ENCODE measurements at places on chromosomes 12 and 14. TPM values are rescaled to one million over a fixed set of nuclear protein-coding genes. Genes with fewer than 3 reads are reported as not detected.

SETD3 gene
- total RNA-seq, result 35.3 TPM

LRIG3 gene
- not detected for total RNA-seq

SLC5A8 gene
- total RNA-seq, result not detected

OTUB2 gene
- total RNA-seq, result 0.17 TPM

ARHGEF25 gene
- 0.15 TPM for total RNA-seq

KRT3 gene
- not detected for total RNA-seq

KRT2 gene
- not detected for total RNA-seq

DIO2 gene
- total RNA-seq, result not detected

ZNF219 gene
- total RNA-seq, result 6.4 TPM

TIMM9 gene
- 23.8 TPM for total RNA-seq

ZDHHC22 gene
- total RNA-seq, result 0.12 TPM
